ENCODE measurements at places on chromosomes 2 and 18.

GRCh38 chr2:136108463-136108862, 9.5 kb downstream of the CXCR4 start:
- no peak for DNase-seq

DNA sequence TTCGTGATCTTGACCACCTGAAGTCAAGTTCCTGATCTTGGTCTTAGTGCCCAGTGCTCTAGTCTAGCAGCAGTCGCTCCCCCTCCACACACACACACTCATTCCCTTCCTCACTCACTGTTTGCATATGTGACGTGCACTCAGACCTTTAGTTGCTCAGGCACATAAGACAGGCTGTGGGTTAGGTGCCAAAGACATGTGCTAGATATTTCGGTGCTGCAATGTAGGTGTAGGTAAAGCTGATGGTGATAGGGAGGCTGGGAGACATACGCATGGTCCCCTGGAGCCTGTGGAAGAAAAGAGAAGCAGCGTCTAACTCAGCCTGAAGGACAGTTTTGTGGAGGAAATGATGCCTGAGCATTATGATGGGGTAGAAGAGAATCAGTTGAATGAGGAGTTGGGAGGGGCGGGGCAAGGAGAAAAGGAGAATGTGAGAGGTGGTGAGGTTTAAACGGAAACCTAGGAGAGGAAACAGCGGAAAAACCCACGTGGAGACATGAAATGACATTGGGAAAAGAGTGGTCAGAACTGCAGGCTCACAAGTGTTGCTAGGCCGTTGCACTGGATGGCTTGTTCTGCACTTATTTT, 3.8 kb downstream of the TTC39C start:
- no peak for DNase-seq

DNA sequence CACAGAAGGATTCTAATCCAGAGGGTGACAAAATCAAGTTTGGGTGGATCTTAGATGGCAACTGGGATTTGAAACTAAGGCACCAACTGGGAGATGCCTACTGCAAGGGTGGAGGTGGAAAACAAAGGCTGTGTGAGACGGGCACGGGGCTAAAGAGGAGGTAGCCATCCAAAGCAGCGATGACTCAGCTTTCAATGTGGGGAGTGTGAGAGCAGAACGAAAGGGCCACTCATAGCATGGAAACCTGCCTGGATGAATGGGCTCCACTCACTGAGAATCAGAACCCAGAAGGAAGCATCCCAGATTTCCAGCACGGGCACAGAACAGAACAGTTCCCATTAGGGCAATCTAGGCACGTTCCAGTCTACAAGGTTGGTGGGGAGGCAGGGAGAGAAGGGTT, 159.5 kb downstream of the COL4A4 start:
- DNase-seq: no peak

- no peak for DNase-seq
These were observed 70.8 kb downstream of the SPRED2 start for GRCh38 chr2:65361623-65362022.

GRCh38 chr2:147382322-147382948, 462.4 kb upstream of the ACVR2A start:
- no peak for DNase-seq

DNA sequence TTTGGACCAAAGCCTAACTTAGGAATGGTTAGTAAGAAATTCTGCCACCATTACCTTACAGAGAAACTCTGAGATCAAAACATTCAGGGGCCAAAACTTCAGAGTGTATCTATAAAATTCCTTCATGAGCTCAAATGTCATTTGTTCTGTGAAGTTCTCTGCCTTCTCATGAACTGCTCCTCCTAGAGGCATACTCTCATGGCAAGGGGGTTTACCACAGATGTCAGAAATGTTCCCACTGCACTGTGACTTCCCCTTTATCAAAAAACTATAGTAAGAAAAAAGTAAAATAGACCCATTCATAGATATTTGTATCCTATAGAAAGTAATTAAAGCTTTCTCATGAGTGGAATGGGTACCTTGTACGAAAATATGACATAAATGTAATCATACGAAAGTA, 68.5 kb downstream of the USP40 start:
- DNase-seq: no peak

- no peak for DNase-seq
These were observed 81.5 kb downstream of the DYSF start for GRCh38 chr2:71534826-71535225.

DNA sequence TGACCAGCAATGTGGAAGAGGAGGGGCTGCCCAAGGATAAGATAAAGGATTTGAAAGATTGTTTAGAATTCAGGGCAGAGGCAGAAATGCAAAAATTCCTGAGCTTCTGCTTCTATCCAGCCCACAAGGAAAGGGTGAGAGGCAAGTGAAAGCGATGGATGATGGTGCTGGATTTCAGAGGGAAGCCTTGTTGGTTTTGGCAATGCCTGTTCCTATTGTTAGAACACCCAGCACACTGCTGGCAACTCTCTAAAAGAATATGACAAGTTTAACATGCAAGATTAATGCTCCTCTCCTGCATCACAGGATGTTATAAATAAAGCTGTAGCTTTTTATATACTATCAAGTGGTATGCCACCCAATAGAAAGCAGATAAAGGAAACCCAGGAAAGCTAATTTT, 92.6 kb downstream of the ZNF385B start:
- DNase-seq: no peak

- peak; percentile 15 for DNase-seq
These were observed at the start of gene MBD5 for GRCh38 chr2:148021059-148021861. MBD5 (plus strand) TSS chr2:148021091.

GRCh38 chr2:154306266-154306970, 392.1 kb upstream of the KCNJ3 start:
- DNase-seq: no peak

DNA sequence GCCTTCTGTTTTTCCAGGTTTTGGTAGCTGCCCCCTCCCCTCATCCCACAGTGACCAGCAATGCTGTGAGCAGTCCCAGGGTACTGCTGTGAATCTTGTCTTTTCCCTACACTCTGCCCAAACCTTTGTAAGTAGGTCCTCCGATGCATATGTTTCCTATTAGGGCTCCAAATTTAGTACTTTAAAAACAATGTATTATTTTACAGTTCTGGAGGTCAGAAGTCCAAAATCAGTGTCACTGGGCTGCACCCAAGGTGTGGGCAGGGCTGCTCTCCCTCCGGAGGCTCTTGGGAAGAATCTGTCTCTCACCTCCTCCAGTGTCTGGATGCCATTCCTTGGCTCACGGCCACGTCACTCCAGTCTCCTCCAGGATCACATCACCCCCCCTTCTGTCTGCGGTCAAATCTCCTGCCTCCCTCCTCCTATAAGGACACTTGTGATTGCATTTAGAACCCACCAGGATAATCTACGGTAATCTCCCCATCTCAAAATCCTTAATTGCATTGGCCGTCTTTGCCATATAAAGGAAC, 208.5 kb downstream of the SH3BP4 start:
- DNase-seq: no peak

- DNase-seq: no peak
These were observed 599.9 kb downstream of the RNF144A start for GRCh38 chr2:7517088-7517487.

GRCh38 chr18:8783994-8784530, 78.7 kb downstream of the MTCL1 start:
- no peak for DNase-seq

DNA sequence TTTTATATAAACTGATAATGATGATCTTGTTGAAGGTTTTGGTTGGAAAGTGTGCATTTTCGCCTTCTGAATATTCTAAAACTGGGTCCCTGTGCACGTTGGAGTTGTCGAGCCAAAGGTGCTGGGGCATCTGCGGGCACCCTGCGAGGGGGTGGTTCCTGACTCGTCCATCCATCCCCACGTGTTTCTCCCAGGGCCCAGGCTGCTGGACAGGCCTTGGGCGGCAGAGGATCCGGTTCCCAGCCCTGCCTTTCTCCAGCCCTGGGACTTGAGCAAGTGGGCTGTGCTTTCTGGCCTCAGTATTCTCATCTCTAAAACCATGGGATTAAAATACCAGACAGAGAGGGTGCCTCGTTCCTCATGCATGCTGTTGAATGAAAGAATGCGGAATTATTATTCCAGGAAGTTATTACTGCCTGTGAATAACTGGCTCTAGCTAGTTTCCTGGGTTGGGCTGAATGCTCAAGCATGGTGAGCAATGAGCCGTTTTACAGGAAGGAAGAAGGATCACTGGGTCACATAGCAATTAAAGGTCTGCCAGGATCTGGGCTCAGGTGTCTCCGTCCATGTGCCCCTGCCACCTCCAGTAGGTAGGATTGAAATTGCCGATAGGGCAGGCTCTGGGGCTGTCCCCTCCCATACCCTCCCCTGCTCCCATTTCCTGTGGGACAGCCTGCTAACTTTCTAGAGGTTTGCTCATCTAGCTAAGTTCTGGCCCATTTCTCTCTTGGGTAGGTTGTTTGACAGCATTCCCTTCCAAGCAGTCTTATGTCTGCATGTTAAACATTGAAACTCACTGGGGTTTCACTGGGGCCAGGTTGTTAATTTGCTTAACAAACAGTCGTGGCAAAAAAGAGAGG, 77.2 kb upstream of the HS6ST1 start:
- no peak for DNase-seq

DNA sequence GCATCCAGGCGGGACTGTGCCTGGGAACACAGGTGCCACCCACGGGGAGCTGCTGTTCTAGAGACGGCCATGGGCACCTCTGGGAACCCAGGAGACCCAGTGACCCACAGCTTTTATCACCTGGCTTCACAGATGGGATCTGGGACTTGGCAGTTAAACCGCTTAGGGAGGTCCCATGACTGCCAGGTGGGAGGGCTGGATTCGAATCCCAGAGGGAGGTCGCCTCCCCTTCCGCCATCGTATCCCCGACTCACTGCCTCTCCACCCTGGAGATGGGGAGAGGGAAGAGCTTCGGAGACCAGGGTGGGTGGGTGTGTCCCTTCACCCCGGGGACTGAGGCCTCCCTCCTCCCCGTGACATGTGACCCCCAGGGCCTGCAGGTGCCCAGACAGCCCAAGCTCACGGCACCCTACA, 169.4 kb downstream of the RTP5 start:
- no peak for DNase-seq

DNA sequence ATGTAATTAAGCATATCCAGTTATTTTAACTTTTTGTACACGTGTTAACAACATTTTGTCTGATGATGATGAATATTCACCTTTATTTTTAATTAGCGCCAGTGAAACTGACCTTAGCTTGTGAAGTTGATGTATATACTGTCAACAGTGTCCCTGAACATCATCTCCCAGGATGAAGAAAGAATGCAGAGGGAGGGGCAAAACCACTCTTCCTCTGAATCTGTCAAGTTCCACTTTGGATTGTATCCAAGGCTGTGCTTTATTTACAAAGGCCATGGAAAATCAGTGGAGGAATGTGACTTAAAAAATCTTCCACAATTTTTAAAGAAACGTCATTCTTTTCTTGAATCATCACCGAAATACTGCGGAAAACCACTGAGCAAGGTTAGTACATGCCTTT, 4.5 kb upstream of the RMDN2 start:
- peak; percentile 24 for DNase-seq

DNA sequence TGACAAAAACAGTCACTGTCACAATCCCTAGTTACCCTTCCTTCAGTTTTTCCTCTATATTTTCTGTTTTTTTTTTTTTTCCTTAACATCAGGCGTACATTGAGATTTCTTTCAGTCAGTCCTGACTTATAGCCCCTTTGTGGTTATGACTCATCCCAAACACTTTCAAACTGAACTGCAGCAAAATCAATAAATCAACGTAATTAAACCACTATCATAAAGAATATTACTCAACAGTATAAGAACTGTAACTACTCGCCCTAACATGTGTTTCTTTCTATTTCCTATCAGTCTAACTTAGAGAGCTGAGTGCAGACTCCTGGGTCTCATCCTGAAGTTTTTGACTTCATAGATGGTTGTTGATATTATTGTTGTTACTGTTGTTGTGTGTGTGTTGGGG, 523.5 kb downstream of the LRRTM4 start:
- no peak for DNase-seq

DNA sequence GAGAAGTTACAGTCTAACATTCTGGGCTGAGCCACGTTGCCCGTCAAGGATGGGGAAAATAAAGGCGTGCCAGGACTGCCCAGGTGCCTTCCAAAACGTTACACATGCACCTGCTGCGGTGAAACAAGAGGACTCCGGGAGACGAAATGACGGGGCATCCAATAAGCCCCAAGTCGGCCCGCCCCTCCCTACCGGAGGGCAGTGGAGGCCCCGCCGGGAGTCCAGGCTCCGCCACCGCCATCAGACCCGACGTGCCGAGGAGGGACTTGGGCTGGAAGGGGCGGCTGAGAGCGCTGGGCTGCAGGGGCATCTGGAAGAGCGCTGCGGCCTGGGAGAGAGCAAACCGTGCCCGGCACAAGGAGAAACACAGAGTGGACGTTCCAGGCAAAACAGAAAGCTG, 112.5 kb upstream of the GPC1 start:
- no peak for DNase-seq

GRCh38 chr2:206983161-206983859, 44.0 kb downstream of the CPO start:
- DNase-seq: no peak

DNA sequence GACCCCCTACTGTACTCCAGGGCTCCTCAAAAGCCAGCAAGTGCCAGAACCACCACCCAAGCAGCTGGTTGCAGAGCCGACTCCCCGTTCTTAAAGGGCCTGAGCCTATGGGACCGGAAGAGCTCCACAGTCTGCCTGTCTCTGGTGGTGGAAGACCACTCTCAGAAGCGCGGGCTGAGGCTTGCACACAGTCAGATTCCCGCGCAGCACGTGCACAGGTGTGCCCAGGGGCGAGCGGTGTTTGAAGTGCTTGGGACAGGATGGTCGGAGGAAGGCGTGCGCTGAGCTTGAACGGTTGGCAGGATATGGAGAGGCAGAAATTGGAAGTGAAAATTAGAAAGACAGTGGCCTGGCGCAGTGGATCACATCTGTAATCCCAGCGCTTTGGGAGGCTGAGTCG, 64.8 kb downstream of the CYP26B1 start:
- DNase-seq: no peak

DNA sequence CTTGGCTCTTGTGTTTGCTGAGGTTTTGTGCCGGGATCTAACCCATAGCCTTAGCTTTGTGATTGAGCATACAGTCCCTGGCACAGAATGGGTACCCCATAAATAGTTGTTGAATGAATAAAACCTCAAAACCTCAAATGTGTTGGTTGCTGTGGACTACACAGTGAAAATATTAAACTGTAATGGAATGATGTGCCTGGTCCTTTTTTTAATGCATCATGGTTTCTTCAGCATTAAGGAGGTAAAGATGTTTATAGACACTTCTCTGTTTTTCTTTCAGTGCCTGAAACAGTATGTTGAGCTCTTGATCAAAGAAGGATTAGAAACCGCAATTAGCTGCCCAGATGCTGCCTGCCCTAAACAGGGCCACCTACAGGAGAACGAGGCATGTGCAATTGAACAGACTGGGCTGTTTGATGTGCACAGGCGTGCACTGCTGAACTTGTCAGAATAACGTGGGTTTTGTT, 97.0 kb downstream of the RNF144A start:
- no peak for DNase-seq
